T-helper 17 cell (primary cell): ENCODE measurements at places on chromosomes 2 and 18. TPM values are rescaled to one million over a fixed set of nuclear protein-coding genes. Genes with fewer than 3 reads are reported as not detected.

GRCh38 chr2:146124741-146125140 lies 1604.8 kb upstream of the ZEB2 start:
- H3K27ac ChIP-seq, result no peak overlapping the region
- H3K27me3 ChIP-seq, result no peaks in the 10 kb centered on the region
- no peak for DNase-seq
- no peaks in the 10 kb centered on the region for H3K36me3 ChIP-seq

GRCh38 chr2:19348692-19349091 lies 9.7 kb downstream of the OSR1 start:
- no peaks in the 10 kb centered on the region for H3K36me3 ChIP-seq
- H3K4me1 ChIP-seq, result peaks cover 20% of the 10 kb centered on the region
- no peak for DNase-seq
- peak overlapping the region; percentile 97 for H3K27ac ChIP-seq
- H3K27me3 ChIP-seq, result peaks cover 43% of the 10 kb centered on the region
- peak overlapping the region; percentile 88 for H3K4me3 ChIP-seq

- no peaks in the 10 kb centered on the region for H3K36me3 ChIP-seq
- peaks cover 43% of the 10 kb centered on the region for H3K27me3 ChIP-seq
- no peak overlapping the region for H3K4me3 ChIP-seq
- no peak overlapping the region for H3K27ac ChIP-seq
- DNase-seq, result no peak
Observed at GRCh38 chr2:72130659-72131360, 16.9 kb downstream of the CYP26B1 start.

The C2orf78 gene
- total RNA-seq, result not detected

GRCh38 chr2:98559581-98559980 lies 48.7 kb downstream of the COA5 start:
- peak overlapping the region; percentile 85 for H3K27ac ChIP-seq
- H3K27me3 ChIP-seq, result no peaks in the 10 kb centered on the region
- DNase-seq, result no peak

- H3K4me3 ChIP-seq, result peak overlapping the region; percentile 98
- peaks cover 5% of the 10 kb centered on the region for H3K36me3 ChIP-seq
- peak; percentile 39 for DNase-seq
Observed at GRCh38 chr2:171159372-171160118, 1.1 kb downstream of the TLK1 start.
